ENCODE measurements at places on chromosomes 4 and X. TPM values are rescaled to one million over a fixed set of nuclear protein-coding genes. Genes with fewer than 3 reads are reported as not detected.
A peak's percentile ranks its signal among the peaks of the same experiment; 100 is the strongest.

GRCh38 chr4:152599095-152599494 is 63.2 kb upstream of the FBXW7 start:
- H3K27ac ChIP-seq: no peak overlapping the region
- no peaks in the 10 kb centered on the region for H3K27me3 ChIP-seq
- DNase-seq: no peak
- no peak overlapping the region for H3K4me3 ChIP-seq
- H3K4me1 ChIP-seq: no peaks in the 10 kb centered on the region
- no peaks in the 10 kb centered on the region for H3K36me3 ChIP-seq

- H3K27ac ChIP-seq: no peak overlapping the region
- no peak overlapping the region for H3K4me3 ChIP-seq
- no peak for DNase-seq
Measured at GRCh38 chr4:64306255-64306565, 103.0 kb downstream of the TECRL start.

- H3K36me3 ChIP-seq: no peaks in the 10 kb centered on the region
- H3K27me3 ChIP-seq: peaks cover 71% of the 10 kb centered on the region
- no peak overlapping the region for H3K27ac ChIP-seq
- H3K4me1 ChIP-seq: no peaks in the 10 kb centered on the region
Measured at GRCh38 chrX:125203365-125203736, 116.3 kb upstream of the TEX13C start.

DNA sequence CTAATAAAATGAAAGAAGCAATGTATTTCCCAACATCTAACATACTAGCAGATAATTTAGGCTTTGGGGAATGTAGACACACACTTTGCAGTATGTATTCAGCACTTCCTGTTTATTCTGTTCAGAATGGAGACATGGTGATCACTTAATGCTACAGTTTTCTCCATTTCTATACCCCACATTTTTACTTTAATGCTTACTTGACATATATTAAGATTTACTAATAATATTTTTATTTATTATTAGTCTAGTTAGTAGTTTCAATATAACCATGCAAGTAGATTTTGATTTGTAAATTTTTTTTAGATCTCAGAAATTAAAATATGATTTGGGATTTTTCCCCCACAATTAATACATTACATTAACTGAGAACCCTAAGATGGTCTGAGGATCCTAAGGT is 98.4 kb downstream of the PRSS12 start:
- DNase-seq: no peak
- H3K4me1 ChIP-seq: no peaks in the 10 kb centered on the region
- no peaks in the 10 kb centered on the region for H3K27me3 ChIP-seq
- no peak overlapping the region for H3K4me3 ChIP-seq
- no peak overlapping the region for H3K27ac ChIP-seq

GRCh38 chr4:139660568-139661043 is 5.0 kb upstream of the MGST2 start:
- peak overlapping the region; percentile 77 for H3K27ac ChIP-seq
- H3K27me3 ChIP-seq: no peaks in the 10 kb centered on the region
- no peak for DNase-seq
- no peak overlapping the region for H3K4me3 ChIP-seq

NEXMIF gene
- total RNA-seq: 0.89 TPM

DNA sequence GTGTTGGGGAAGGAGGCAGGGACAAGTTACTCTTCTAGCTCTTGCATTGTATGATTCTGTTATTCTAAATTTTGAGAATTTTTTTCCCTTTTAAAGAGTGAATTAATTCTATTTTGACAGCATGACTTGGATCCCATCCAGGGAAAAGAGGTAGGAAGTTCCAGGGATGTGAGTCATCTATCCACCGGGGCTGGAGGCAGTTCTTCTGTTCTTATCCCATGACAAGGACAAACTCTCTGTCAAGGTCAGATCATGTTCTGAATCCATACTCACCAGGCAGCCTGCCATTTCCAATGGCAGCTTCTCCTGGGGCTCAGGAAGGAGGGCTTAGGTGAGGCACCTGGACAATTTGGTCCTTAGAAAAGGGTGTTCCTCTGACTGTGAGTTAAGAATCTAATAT is 132.0 kb upstream of the MED14 start:
- H3K27ac ChIP-seq: no peak overlapping the region
- no peak overlapping the region for H3K4me3 ChIP-seq
- no peaks in the 10 kb centered on the region for H3K4me1 ChIP-seq
- no peaks in the 10 kb centered on the region for H3K27me3 ChIP-seq

NMU gene
- total RNA-seq: 5.7 TPM

PORCN gene
- total RNA-seq: 12.2 TPM

- H3K27me3 ChIP-seq: peaks cover 11% of the 10 kb centered on the region
- peak within 1 kb of the TSS; percentile 75 for H3K27ac ChIP-seq
- peak; percentile 83 for DNase-seq
- H3K36me3 ChIP-seq: no peaks in the 10 kb centered on the region
- peak within 1 kb of the TSS; percentile 60 for H3K4me3 ChIP-seq
Measured at GRCh38 chrX:112840382-112841113, at the start of gene AMOT. TSS of gene AMOT (minus strand) at chrX:112840831. CDS start at chrX:112823126, 17,705 bp downstream.

DNA sequence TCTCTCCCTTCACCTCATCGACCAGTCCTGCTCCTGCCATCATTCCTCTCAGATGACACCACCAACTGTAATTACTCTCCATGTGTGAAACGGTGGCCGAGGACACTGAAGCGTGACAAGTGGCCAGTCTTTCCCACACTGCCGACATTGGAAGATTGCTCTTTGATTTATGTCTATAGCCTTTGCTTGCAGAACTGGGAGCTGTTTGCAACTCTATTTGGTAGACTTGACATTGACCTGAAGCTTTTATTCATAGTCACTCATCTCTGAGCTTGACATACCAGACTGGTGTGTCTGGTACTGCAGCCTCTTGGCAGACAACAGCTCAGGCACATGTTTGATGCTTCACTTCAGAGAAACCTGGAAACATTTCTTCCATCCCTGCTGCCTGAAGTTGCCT is 121.8 kb upstream of the GALNT7 start:
- DNase-seq: no peak
- no peaks in the 10 kb centered on the region for H3K36me3 ChIP-seq
- no peak overlapping the region for H3K27ac ChIP-seq
- no peak overlapping the region for H3K4me3 ChIP-seq
- H3K27me3 ChIP-seq: no peaks in the 10 kb centered on the region

DNA sequence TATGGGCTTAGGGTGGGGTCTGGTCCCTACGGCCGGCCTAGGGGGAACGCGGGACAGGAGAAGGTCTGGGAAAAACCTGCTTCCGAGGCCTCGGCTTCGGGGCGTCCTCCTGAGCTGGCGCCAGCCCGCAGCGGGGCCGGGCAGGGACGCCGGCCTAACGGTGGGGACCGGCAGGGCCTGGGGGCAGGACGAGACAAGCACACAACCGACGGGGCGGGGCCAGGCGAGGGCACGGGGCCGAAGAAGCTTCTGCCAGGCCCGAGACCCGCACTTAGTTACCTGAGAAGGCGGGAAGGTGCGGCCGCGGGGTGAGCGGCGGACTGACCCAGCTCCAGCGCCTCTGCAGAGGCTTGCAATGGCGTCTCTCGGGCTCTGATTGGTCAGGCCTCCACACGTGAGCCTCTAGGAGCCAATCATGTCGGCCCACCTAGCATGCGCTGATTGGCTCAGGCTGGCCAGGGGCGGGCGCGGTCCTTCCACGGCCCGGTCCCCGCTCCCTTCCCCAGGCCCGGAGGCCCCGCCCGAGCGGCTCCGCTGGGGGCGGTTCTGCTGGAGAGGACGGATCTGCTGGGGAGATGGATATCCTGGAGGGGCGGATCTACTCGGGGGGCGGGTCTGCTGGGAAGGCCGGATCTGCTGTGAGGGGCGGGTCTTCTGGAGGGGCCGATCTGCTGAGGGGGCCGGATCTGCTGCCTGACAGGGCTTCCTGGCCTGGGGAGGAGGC is 44.3 kb downstream of the CPLX1 start:
- DNase-seq: peak; percentile 99
- H3K4me3 ChIP-seq: peak overlapping the region; percentile 100

GRCh38 chr4:188778905-188779304 is 639.7 kb downstream of the TRIML1 start:
- no peaks in the 10 kb centered on the region for H3K27me3 ChIP-seq
- no peaks in the 10 kb centered on the region for H3K4me1 ChIP-seq
- H3K36me3 ChIP-seq: no peaks in the 10 kb centered on the region
- no peak overlapping the region for H3K27ac ChIP-seq
- H3K4me3 ChIP-seq: no peak overlapping the region

USP17L30 gene
- total RNA-seq: not detected

SHROOM2 gene
- total RNA-seq: 5.6 TPM

P2RY4 gene
- total RNA-seq: 0.26 TPM

- H3K4me1 ChIP-seq: no peaks in the 10 kb centered on the region
- H3K36me3 ChIP-seq: no peaks in the 10 kb centered on the region
- H3K27ac ChIP-seq: no peak overlapping the region
Measured at GRCh38 chrX:125093852-125094251, 225.8 kb upstream of the TEX13C start.

GRCh38 chr4:169583563-169583962 is 28.8 kb downstream of the NEK1 start:
- DNase-seq: no peak
- no peaks in the 10 kb centered on the region for H3K4me1 ChIP-seq
- no peak overlapping the region for H3K27ac ChIP-seq
- H3K27me3 ChIP-seq: no peaks in the 10 kb centered on the region
- peaks cover 26% of the 10 kb centered on the region for H3K36me3 ChIP-seq
- no peak overlapping the region for H3K4me3 ChIP-seq

DNA sequence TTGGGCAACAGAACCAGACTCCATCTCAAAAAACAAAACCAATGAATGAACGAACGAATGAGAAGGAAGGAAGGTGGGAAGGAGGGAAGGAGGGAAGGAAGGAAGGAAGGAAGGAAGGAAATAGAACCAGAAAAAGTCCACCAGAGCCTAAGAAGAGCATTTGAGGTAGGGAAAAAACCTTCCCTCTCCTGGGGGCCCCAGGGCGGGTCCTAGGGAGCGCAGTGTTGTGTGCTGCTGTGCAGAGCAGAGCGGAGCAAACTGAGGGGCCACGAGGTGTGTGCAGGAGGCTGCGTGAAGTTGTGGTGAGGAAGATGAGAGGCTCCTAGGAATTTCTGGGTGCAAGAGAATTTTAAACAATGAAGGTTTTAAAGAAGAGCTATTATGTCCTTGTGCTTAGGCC is 16.0 kb upstream of the NSUN7 start:
- no peaks in the 10 kb centered on the region for H3K36me3 ChIP-seq
- no peaks in the 10 kb centered on the region for H3K27me3 ChIP-seq
- DNase-seq: no peak
- H3K27ac ChIP-seq: no peak overlapping the region

DNA sequence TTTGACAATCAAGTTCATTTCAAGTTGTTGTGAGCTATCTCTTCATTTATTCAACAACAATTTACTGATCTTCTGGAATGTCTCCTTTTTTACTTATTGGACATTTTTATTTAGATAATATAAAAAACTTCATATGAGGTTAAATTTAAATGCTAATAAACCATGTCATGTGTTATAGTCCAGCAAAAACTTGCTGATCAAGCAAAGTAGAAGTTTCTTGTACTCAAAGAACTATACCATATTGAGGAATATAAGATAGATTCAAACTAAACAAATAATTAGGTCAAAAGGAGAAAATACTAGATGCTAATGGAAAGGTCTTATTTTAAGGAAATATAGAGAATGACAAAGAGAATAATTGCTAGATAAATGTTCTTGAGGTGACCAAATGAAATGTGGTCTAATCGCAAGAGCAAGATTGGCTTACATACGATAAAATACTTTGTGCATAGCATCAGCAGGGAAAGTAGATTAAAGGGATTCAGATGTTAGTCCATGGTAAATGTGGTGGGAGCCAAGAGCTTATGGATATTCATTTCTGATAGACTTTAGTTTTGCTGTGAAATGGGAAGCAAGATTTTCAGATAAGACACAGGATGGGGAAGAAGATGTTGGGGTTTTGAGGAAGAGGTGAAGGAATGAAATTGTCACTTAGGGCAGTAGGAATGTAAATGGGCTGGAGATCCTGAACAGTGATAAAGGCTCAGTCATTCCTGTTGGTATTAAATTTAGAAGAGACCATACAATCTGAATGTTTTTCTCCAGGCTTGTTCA is 229.5 kb downstream of the MAPK10 start:
- H3K27ac ChIP-seq: no peak overlapping the region
- H3K36me3 ChIP-seq: no peaks in the 10 kb centered on the region
- H3K4me1 ChIP-seq: no peaks in the 10 kb centered on the region
- H3K27me3 ChIP-seq: no peaks in the 10 kb centered on the region
- H3K4me3 ChIP-seq: no peak overlapping the region
- no peak for DNase-seq

GRCh38 chr4:42460043-42460442 is 62.8 kb downstream of the SHISA3 start:
- no peak overlapping the region for H3K4me3 ChIP-seq
- no peaks in the 10 kb centered on the region for H3K36me3 ChIP-seq
- no peaks in the 10 kb centered on the region for H3K27me3 ChIP-seq
- no peaks in the 10 kb centered on the region for H3K4me1 ChIP-seq
- no peak for DNase-seq

VGLL1 gene
- total RNA-seq: not detected

GRCh38 chr4:151611960-151612359 is 148.8 kb downstream of the GATB start:
- no peaks in the 10 kb centered on the region for H3K4me1 ChIP-seq
- H3K4me3 ChIP-seq: no peak overlapping the region
- H3K27ac ChIP-seq: no peak overlapping the region

DNA sequence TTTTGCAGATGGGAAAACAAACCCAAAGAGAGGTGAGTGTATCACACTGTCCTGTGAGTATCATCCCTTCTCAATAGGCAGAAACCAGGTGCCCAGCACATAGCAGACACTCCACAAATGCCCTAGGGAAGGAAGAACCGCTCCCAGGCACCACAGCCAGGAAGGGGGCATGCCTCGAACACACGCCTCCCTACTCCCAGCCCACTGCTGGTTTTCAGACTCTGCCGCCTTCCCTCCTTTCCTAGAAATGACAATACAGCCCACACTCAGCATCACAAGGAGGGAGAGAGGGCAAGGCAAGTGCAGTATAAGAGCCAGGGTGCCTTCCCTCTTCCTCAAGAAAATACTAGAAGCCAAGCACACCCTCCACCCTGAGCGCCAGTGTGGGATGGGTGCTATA is 16.2 kb downstream of the JAKMIP1 start:
- H3K36me3 ChIP-seq: no peaks in the 10 kb centered on the region
- H3K4me3 ChIP-seq: no peak overlapping the region
- DNase-seq: no peak

GRCh38 chr4:42390622-42391354 is 6.5 kb upstream of the SHISA3 start:
- no peak for DNase-seq
- H3K4me3 ChIP-seq: no peak overlapping the region
- no peaks in the 10 kb centered on the region for H3K36me3 ChIP-seq
- peaks cover 20% of the 10 kb centered on the region for H3K27me3 ChIP-seq
- no peak overlapping the region for H3K27ac ChIP-seq
- H3K4me1 ChIP-seq: no peaks in the 10 kb centered on the region

- no peaks in the 10 kb centered on the region for H3K4me1 ChIP-seq
- no peak for DNase-seq
- no peak overlapping the region for H3K27ac ChIP-seq
- H3K27me3 ChIP-seq: peaks cover 10% of the 10 kb centered on the region
- no peak overlapping the region for H3K4me3 ChIP-seq
Measured at GRCh38 chrX:33725535-33726210, 406.4 kb downstream of the FAM47A start.

- peak; percentile 62 for DNase-seq
- H3K27ac ChIP-seq: peak overlapping the region; percentile 33
- no peaks in the 10 kb centered on the region for H3K36me3 ChIP-seq
- no peak overlapping the region for H3K4me3 ChIP-seq
- H3K27me3 ChIP-seq: no peaks in the 10 kb centered on the region
Measured at GRCh38 chr4:2266181-2266580, 4.3 kb upstream of the MXD4 start.

Data from left lung (tissue), 14 donors.